ENCODE measurements at places on chromosomes 4 and X.
A peak's percentile ranks its signal among the peaks of the same experiment; 100 is the strongest.

DNA sequence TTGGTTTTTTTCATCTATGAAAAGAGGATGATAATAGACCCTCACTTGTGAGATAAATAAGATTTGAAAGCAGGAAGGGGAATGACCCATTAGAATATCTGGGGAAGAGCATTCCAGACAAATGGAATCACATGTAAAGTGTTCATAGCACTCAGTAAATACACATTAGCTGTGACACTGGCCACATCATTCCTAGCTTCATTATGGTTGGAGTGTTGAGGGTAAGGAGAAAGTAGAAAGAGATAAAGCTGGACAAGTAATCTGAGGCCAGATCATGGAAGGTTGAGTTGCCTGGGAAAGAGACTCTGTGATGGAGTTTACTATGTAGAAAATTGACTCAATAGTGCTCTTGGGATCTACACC lies 6.9 kb upstream of the PGRMC1 start:
- no peak for DNase-seq

- no peak for DNase-seq
Observed at GRCh38 chr4:103415801-103416200, 217.7 kb upstream of the CENPE start.

DNA sequence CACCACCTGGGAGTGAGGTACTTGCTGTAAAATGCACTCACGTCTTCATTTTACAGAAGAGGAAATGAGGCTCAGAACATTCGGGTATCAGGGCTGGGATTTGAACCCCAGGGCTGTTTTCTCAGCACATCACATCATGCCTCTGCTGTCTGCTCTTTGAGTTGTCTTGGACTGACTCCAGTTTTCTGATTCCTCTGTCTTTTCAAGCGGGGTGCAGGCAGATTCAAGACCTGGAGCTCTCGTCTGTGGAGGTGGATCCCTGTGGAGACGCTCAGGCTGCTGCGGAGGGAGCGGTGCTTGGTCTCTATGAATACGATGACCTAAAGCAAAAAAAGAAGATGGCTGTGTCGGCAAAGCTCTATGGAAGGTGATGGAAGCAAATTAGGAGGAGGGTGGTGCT lies 6.3 kb downstream of the LAP3 start:
- no peak for DNase-seq

GRCh38 chrX:120561634-120562568 lies 1.1 kb upstream of the CUL4B start:
- DNase-seq = no peak

DNA sequence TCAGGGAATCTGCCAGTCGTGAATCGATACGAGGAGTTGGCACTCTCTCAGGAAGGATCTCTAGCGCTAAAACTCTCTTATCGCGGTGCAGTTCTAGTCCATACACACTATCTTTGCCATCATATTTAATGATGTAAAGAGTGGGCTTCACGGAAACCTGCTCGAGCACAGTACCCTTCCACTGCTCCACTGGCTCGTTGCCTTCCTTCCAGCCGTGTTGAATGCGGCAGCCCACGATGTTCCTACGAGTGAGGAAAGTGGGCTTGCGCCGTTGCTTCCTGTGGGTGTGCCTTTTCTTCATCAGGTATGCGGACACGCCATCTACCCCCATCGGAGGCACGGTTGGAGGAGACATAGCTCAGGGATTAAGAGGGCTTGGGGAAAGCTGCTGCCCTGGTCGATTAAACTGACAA lies 661 bp downstream of the SPIN4 start:
- peak; percentile 5 for DNase-seq

GRCh38 chr4:99054428-99054994 lies 34.1 kb downstream of the ADH5 start:
- no peak for DNase-seq

- no peak for DNase-seq
Observed at GRCh38 chr4:67685532-67685859, 15.5 kb downstream of the UBA6 start.

- no peak for DNase-seq
Observed at GRCh38 chr4:81688085-81688484, 216.4 kb upstream of the RASGEF1B start.

DNA sequence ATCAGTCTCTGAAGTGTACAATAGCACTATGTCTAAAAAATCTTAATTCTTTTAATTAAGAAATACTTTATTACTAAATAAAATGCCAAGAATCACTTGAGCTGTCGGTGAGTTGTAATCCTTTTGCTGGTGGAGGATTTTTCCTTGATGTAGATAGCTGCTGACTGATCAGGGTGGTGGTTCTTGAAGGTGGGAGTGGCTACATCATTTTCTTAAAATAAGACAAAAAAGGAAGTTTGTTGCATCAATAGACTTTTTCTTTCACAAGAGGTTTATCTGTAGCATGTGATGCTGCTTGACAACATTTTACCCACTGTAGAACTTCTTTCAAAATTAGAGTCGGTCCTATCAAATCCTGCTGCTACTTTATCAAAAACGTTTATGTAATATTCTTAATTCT lies 68.8 kb upstream of the ZC4H2 start:
- no peak for DNase-seq

- DNase-seq = no peak
Observed at GRCh38 chr4:178329226-178329872, 887.1 kb upstream of the AGA start.

DNA sequence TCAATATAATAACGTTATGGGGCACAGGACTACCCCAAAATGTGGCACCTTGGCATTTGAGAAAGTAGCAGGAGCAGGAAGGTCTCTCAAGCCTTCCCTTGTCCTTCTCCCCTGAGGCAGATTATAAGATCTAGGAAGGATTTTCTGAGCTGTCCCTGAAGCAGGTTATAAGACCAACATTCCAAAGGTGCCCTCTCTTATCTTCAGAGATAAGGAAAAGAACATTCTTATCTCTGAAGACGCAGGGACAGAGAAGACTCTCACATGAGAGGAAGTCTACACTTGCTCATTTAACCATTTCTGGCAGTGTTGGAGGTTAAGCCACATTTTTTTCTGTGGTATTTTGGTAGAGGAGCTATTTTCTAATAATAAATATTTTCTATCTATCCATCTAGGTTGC lies 437.9 kb upstream of the MAOA start:
- DNase-seq = no peak

GRCh38 chrX:9862953-9863352 lies 76.7 kb downstream of the SHROOM2 start:
- no peak for DNase-seq

DNA sequence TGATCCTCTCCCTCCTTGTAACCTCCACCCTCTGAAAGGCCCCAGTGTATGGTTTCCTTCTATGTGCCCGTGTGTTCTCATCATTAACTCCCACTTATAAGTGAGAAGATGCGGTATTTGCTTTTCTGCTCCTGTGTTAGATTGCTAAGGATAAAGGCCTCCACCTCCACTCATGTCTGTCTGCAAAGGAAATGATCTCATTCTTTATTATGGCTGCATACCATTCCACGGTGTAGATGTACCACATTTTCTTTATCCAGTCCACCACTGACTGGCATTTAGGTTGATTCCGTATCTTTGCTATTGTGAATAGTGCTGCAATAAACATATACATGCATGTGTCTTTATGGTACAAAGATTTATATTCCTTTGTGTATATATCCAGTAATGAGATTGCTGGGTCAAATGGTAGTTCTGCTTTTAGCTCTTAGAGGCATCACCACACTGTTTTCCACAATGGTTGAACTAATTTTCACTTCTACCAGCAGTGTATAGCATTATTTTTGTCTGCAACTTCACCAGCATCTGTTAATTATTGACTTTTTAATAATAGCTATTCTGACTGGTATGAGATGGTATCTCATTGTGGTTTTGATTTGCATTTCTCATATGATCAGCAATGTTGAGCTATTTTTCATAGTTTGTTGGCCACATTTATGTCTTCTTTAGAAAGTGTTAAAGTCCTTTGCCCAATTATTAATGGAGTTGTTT lies 1030.9 kb downstream of the FSTL5 start:
- no peak for DNase-seq

- DNase-seq = no peak
Observed at GRCh38 chr4:140269369-140269768, 104.1 kb upstream of the SCOC start.
